ENCODE measurements at places on chromosomes 4 and X.

GRCh38 chr4:32830160-32830559 is 2110.0 kb downstream of the PCDH7 start:
- no peak for DNase-seq

- no peak for DNase-seq
Observed at GRCh38 chr4:119652998-119653397, 24.4 kb upstream of the PDE5A start.

DNA sequence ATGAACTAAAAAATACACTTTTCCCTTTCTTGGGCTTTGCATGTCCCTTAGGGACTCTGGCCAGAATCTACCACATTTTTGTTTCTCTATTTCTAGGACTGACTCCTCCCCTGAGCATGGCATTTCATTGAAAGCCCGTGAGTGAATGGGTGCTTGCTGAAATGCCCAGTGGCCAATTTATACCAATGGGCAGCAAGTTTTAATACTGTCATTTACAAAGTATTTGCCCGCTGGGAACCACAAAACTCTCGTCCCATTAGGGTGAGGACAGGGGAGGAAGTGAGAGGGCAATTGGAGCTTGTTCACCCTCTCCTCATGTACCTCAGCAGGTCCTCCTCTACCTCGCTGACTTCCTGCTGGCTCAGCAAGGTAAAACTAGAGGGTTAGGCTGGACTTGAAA is 1.1 kb downstream of the SRPX2 start:
- no peak for DNase-seq

DNA sequence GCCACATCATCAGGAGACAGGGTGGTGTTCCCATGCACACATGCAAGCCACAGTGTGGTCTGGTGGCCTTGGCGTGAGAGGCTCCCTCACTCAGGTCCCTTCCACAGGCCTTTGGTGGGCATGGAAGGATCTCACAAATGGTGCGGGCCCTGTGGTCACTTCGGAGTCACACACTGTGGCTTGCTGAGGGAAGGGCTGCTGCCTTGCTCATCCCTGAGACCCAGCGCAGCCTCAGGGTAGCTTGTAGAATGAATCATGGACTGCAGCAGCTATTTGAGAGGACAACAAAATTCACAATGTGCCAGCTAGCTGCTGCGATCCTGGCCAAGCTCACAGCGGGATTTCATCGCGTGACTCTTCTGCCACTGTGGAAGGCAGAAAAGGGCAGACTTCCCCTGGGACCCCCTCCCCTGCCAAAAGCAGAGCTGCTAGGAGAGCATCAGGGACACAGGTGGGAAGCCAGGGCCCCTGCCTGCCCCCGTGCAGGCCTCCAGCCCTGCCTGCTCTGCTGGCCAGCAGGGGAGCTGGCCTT is 106.4 kb downstream of the ABLIM2 start:
- DNase-seq = no peak

DNA sequence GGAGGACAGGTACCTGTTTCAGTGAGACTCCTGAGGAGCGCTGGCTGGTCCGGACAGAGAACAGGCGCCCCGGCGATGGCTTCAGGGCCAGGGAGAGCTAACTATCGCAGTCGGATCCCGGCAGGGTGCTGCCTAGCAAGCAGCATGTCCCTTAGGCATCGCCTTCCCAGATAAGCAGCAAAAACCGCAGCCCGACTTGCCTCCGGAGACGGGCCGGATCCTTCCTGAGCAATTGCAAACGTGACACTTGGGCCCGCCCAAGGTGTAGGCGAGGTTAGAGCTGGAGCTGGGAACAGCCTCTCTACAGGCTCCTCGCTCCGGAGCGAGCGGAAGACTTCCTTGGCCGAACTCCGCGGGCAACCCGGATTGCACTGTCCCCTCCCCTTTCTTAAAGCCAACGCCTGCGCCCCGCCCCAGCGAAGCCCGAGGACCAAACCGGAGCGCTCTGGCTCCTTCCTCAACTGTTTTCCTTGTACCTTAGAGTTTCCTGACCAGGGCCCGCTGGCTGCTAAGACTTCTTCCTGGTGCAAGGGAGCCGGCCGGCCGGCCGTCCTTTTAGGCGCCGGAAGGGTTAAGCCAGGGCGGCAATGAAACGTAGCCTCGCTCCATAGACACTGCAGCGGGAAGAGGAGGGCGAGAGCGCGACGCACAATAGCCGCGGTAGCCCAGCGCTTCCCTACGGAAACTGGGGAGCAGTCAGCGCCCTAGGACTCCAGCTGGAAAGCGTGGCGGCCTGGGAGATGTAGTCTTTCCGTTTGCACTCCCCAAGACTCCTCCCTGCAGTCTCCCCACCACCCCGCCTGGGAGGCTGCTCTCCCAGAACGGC is at the start of gene OPHN1:
Gene OPHN1 (minus strand): TSS at position 341 of the 826 bp plus-strand sequence. CDS start 475 bp downstream, outside the sequence.
- DNase-seq = peak; percentile 1

GRCh38 chr4:24476282-24476681 is 108.1 kb downstream of the DHX15 start:
- no peak for DNase-seq

DNA sequence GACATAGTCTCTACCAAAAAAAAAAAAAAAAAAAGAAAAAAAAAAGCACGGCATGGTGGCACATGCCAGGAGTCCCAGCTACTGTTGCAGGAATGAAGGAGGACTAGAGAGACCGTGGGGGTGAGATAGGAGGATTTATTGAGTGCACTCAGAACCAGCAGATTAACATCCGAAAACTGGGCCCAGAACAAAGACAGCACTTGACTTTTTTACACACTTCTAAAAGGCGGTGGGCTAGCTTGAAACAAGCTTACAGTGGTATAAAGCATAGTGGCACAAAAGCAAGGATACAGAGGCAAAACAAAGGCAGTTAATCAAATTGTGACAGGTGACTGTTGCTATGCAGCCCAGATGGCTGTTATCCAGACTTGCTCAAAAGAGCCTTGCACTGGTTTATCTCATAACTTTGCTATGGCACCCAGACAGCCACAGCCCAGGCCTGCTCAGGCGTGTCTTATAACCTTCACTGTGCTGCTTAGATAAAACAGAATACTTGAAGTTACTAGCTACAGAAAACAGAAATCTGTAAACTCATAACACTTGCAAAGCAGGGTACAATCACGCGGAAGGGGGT is 9.9 kb upstream of the PI4K2B start:
- DNase-seq = no peak

- no peak for DNase-seq
Observed at GRCh38 chrX:74246524-74246923, 57.5 kb upstream of the ZCCHC13 start.

GRCh38 chr4:148810461-148810860 is 368.2 kb upstream of the NR3C2 start:
- DNase-seq = no peak

DNA sequence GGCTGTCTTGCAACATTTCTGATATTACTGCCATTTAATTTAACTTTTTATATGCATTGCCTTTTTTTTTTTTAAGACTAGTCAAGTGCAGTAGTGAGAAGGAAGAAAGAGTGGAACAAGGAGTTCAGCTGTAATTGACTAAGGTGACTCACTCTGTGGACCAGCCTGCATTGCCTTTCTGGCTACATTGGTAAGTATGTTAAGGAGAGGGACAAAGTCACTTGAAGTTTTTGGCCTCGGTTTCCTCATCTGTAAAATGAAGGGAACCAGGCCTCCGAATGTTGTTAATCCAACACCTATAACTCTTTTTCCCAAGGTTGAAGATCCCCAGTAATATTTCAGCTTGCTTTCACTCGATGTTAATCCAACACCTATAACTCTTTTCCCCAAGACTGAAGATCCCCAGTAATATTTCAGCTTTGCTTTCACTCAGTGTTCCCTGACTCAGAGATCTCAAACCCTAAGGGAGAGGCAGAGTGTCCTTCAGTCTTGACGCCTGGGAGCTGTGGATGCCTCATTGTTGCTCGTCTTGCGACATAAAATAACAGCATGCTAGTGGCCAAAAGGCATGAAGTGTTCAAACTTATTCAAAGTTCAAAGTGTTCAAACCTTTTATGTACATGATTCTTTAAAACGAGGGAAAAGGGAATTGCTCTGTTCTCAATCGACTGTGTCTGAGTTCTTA is 102.0 kb downstream of the SORBS2 start:
- no peak for DNase-seq

DNA sequence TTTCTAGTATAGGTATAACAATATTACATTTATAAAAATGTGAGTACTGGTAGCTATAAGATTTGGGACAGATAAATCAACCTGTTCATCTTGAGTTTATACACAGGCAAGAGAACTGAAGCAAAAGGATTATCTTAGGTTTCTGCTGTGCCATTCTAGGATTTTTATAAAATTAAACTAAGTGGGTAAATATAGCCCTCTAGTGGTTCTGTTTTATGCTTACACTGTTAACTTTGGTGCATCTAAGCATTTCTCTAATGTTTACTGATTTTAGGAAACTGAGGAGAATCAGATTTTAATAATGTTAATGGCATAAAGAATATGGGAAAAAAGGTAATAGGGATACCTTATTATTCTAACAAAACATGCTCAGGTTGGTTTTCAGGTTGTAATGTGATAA is 1.1 kb upstream of the RRH start:
- no peak for DNase-seq

DNA sequence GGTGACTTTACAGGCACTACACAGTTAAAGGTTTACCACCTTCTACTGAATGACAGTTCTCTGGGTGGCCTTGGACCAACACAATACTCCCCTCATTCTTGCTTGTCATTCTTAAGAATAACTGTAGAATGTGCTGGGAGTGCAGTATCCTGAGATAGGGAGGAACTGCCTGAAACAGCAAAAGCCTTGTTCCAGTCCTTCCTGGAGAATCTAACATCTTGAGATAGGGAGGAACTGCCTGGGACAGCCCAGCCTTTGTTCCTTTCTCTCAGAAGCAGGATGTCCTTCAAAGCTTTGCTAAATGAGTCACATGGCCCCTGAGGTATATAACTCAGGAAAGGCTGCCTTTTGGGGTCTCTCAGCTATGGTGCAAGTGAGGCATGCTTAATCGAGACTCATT is 145.7 kb upstream of the MBNL3 start:
- no peak for DNase-seq

GRCh38 chr4:12747154-12747553 is 737.0 kb downstream of the RAB28 start:
- DNase-seq = no peak

GRCh38 chrX:41441934-41442823 is 5.0 kb upstream of the NYX start:
- DNase-seq = peak; percentile 85

GRCh38 chr4:24464566-24464965 is 119.8 kb downstream of the DHX15 start:
- no peak for DNase-seq

DNA sequence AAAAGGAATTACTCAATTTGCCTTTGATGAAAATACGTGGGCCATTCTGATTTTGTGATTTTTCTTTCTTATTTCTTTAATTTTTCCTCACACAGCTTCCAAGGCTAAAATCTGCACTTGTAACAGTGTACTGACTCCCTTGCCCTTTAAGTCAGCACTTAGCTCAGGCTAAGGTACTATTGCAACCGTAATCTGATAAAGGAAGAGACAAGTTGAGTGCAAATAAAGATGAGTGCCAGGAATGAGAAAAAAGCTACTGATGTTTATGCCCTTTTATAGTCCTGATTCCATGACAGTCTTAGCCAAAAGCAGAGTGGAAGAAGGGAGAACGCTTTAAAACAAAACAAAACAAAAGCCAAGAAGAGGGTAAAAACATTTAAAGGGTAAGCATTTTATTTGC is 6.0 kb downstream of the DMD start:
- no peak for DNase-seq

DNA sequence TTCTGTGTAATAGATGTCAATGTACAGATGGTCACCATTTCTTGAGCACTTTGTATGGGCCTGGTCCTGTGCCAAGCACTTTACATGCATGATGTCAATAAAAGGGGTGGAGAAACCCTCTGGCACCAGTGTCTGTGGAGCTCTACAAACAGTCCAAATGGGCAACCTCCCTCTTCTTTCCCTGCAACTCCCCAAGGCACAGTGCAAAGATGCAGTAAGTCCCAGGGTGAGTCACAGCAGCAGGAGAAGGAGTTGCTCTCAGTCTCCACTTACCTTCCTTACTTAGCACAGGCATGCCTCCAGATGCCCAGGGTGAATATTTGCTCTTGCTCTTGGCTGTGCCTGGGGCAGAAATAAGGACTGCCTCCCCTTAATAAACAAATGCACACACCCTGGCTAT is 4.3 kb downstream of the OCIAD2 start:
- no peak for DNase-seq

DNA sequence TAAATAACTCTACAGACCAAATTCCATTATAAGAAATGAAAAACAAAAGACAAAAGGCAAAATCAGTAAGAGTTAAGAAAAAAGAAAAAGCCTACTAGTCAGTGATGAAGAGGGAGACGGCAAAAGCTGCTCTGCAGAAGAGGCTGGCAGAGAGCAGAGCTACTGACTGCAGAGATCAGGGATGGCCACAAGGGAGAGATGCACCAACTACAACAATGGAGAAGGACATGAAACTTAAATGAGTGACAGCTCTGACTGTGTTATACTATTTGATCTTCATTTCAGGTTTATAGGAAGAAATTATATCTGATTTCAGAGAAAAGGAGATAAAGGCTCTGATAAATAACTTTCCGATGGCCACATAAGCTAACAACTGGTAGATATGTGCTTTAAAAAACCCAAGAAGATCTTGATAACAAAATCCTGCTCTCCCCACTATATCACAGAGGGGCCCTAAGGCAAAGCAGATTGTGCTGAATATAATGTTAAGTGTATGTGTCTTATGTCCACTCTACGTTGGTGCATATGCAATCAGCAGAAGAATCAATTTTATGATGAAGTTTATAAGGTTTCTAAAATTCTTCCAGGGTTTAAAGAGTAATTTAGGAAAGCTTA is 58.4 kb upstream of the COX18 start:
- no peak for DNase-seq

DNA sequence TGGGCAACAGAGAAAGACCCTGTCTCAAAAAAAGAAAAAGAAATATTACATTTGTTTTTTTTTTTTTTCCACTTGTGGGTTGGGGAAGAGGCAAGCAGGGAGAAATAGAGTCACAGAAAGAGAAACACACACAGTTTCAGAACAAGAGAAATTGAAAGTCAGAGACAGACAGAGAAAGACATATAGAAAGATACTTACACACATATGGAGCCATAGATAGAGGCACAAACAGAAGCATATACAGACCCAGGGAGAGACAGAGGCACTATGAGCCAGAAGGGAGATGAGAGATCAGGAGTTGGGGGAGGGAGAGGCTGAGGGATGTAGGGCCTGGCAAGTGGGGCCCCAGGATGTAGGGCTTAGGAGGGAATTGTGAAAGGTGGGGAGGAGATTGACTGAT is 55.2 kb upstream of the GIMD1 start:
- DNase-seq = no peak
